ENCODE measurements at places on chromosomes 2 and 18.

GRCh38 chr18:79071037-79071436 is 1.8 kb downstream of the ATP9B start:
- no peak for DNase-seq

- no peak for DNase-seq
Observed at GRCh38 chr2:10493634-10494281, 45.6 kb upstream of the ODC1 start.

DNA sequence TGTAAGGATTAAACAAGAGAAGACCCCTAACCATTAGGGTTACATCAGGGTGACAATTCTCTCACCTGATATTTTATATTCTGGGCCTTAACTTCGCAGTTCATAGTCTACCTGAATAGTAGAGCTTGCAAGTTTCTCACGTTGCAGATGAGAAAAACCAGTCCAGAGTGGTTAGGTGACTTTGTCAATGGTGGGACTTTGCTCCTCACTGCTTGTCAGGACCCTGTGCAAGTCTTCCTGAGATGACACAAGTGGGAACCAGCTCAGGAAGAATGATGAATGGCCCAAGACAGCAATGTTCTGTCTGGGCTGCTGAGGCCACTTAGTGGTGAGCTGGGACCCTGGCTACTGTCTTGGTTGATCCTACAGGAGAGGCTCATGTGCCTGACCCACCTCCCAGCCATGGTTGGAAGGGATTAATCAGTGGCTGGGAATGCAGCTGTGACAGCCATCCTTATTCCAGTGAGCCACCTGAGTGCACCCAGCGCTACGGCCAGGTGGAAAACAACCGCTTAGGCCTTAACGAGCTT is 16.9 kb downstream of the LGALSL start:
- DNase-seq, result peak; percentile 47

- no peak for DNase-seq
Observed at GRCh38 chr2:11373096-11373495, 28.7 kb upstream of the ROCK2 start.

DNA sequence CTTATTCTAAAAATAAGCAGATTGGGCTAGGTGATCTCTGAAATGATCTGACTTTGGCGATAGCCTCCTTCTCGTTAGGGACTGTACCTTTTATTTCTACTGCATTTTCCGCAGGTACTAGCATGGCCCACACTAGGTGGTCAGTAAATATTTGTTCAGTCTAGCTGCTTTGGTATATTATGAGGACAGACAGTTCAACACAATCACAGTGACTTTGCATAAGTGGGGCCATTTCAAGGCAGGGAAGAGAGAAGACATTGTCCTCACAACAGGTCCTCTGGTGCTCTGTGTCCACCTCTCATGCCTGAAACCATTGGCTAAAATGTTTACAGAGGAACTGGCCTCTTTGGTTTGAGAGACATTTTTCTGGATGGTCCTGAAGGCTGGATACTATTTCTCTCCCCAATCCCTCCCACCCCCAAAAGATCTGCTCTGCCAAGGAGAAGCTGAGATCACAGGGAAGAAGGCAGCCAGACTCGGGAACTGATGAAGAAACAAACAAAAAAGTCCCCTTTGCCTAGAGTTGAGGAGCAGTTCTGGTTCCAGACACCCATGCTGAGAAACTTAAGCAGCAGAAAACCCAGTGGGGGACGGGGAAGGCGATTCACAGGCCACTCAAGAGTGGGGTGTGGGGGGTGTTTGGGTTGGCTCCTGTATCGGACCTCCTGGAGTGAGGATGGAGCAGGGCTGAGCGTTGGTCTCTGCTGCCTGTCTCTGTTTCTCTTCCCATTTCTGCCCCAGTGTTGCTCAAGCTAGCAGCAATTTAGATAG is 2.9 kb upstream of the TNP1 start:
- DNase-seq, result no peak

DNA sequence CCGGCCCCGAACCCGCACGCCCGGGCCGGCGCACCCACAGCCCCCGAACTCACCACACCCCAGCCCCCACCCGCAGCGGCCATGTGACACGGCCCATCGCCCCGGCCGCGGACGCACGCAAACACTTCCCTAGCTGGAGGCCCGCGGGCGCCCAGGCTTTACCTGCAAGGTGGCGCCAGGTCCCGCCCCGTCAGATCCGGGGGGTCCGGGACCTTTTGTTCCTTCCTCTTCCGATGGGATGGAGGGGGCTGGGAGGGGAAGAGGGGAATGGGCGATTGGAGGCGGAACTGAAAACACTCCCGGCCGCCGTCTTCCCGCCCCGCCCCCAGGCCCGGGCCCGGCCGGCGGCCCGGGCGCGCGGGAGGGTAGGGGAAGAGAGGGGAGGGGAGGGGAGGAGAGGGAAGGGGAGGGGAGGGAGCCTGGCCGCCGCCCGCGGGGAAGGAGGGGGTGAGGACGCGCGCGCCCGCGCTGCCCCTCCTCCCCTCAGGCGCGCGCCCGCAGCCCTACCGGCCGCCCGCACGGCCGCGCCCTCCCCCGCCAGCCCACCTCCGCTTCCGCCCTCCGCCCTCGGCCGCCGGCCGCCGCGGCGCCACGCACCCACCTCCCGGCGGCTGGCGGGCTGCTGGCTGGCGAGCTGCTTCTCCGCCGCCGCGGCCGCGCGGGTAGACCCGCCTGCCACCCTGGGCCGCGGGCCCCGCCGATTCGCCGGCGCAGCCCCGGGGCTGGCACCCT is at the start of gene SMAD2:
TSS of gene SMAD2 (minus strand) at position 461 of the 732 bp plus-strand sequence. CDS start 33,903 bp downstream, outside the sequence.
- peak; percentile 93 for DNase-seq

DNA sequence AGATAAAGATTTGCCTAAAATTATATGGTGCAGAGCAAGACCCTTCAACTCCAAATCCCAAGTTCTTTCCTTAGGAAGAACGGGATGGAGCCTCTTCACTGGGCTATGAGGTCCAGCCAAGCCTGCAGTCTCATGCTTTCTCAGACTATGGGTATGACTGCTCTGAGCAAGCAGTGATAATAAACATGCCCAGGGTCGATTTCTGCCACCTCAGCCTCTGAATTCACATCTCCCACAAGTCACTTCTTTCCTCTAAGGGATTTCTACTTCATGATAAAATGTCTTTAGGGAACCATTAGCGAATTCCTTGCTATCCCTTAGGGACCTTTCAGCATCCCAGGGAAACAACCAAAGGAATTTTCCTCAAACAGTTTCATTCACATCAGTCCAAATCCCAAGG is 94.8 kb downstream of the GFPT1 start:
- DNase-seq, result no peak

DNA sequence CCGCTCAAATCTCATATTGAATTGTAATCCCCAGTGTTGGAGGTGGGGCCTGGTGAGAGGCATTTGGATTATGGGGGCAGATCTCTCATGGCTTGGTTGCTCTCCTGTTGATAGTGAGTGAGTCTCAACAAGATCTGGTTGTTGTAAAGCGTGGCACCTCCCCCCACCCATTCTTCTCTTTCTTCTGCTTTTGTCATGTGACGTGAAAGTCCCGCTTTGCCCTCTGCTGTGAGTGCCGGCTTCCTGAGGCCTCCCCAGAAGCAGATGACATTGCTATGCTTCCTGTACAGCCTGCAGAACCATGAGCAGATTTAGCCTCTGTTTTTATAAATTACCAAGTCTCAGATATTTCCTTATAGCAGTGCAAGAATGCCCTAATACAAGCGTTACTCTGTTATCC is 673.8 kb downstream of the ADCYAP1 start:
- no peak for DNase-seq

DNA sequence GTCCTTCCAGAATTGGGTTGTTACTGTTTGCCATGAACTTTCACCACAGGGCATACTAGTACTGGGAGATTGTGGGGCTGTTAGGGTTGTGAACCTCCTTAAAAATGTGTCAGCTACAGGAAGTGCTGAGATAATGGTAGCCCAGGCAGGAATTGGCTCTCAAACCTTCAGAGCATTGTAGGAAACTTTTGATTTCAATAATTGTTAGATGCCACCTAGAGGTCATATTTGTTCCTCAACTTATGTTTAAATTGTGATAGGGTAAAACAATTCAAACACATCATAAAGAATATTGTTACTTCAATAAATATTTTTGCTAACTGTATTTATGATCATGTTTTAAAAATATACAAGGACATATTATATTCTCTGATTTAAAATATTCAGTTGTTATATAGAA is 594.6 kb downstream of the ADCYAP1 start:
- DNase-seq, result no peak

DNA sequence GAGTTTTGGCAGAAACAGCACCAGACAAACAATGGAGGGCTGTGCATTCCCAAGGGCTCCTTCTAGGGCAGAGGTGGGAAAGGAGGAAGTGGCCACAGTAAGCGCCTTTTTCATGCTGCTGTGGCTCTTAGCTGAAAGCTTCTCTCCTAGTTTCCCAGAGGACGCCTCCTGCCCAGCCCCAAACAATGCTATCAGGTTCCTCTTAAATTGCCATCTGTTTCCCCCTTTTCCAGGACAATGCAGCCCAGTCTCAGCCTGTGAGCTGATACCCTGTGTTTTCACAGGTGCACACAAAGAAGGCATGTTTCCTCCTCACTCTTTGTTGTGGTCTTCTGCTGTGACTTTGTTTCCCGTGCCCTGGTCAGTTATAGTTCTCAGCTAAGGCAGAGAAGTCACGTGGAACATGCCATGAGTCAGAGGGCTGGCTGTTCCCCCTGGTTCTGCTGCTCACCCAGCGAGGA is 5.4 kb upstream of the FAM124B start:
- peak; percentile 8 for DNase-seq

GRCh38 chr18:12011199-12011956 is 30.1 kb downstream of the IMPA2 start:
- DNase-seq, result no peak

- DNase-seq, result no peak
Observed at GRCh38 chr2:85257359-85257969, 70.3 kb downstream of the TGOLN2 start.

- no peak for DNase-seq
Observed at GRCh38 chr2:172462849-172463381, 35.5 kb downstream of the ITGA6 start.

GRCh38 chr2:98348066-98348561 is 1.9 kb downstream of the CNGA3 start:
- peak; percentile 68 for DNase-seq

DNA sequence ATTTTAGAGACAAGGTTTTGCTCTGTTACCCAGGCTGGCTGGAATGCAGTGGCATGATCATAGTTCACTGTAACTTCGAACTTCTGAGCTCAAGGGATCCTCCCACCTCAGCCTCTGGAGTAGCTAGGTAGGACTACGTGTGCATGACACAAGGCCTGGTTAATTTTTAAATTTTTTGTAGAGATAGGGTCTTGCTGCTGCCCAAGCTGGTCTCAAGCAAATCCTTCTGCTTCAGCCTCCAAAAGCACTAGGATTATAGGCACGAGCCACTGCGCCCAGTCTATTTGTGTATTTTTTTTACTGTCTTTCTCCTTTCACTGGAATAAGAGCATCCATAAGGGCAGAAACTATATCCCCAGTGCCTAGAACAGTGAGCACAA is 89.3 kb downstream of the PLEKHM3 start:
- no peak for DNase-seq

- no peak for DNase-seq
Observed at GRCh38 chr2:152649997-152650396, 67.3 kb downstream of the PRPF40A start.

- no peak for DNase-seq
Observed at GRCh38 chr18:39838831-39839230, 2116.2 kb upstream of the PIK3C3 start.

GRCh38 chr18:22432657-22433137 is 15.0 kb upstream of the CTAGE1 start:
- DNase-seq, result no peak

GRCh38 chr2:40287195-40287594 is 164.7 kb downstream of the SLC8A1 start:
- DNase-seq, result no peak

- peak; percentile 89 for DNase-seq
Observed at GRCh38 chr18:37253394-37254235, 312.0 kb downstream of the CELF4 start.

DNA sequence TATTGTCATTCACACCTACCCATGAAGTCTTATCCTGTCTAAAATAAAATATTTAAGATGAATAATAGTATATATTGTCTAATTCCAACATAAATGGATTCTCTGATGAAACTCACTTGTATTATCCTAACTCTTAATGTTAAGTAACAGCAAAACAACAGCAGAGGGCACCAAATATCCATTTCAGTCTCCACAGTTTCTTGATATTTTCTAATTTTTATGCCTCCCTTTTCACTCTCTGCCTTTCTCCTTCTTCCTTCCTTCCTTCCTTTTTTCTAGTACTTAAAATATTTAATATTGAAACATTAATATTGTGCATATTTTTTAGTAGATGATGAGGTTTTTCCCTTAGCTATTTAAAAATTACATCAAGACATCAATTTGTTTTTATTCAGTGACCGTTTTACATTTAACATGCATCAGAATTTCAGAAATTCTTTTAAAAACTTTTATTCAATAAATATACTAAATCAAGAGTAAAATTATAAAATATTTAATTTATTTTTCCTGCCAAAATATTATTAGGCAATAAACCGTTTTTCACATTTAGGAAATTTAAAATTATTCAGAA is 97.6 kb downstream of the WDR7 start:
- peak; percentile 59 for DNase-seq

GRCh38 chr18:43422518-43422917 is 145.2 kb upstream of the SYT4 start:
- DNase-seq, result peak; percentile 56

DNA sequence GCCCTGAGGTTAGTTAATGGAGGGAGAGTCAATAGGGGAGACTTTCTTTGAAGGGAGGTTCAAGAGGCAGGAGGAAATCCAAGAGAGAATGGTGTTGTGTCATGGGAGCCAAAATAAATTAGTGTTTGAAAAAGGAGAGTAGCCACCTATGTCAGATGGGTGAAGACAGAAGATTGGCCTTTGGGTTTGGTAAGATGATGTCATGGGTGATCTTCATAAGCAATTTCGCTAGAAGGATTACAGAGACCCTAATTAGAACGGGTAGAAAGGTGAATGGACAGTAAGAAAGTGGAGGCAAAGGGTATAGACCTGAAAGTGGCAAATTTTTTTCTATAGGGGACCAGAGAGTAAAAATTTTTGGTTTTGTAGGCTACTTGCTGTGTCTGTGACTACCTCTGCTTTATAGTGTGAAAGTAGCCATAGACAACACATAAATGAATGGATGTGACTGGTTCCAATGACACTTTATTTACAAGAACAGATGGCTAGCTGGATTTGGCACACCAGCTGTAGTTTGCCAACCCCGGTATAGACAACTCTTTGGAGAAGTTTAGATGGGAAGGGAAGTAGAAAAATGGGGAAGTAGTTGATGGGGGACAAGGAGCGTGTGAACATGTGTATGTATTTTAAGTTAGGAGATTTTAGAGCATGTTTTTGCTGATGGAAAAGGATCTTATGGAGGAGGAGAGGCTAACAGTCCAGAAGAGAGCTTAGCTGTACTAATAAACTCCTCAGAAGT is 9.3 kb downstream of the STAMBP start:
- DNase-seq, result no peak

DNA sequence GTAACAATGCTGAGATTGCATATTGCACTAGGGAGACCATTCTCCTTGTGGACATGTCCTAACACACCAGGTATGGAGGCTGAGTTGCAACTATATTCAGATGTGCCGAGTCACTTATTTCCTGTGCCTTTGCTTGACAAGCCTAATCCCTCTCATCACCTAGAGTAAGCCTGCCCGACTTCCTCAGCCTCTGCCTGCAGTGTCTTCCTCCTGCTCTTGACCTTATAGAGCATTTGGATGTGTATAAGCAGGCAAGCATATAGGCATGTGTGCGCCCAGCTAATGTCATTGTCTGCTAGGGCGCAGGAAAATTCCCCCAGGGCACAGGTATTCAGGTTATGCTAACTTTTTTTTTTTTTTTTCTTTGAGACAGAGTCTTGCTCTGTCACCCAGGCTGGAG is 316.9 kb downstream of the CDH2 start:
- DNase-seq, result no peak

GRCh38 chr2:119049968-119050704 is 108.1 kb downstream of the MARCO start:
- DNase-seq, result peak; percentile 12

- DNase-seq, result no peak
Observed at GRCh38 chr2:101270700-101271259, 18.1 kb downstream of the CNOT11 start.

Data from neural progenitor cell (in vitro differentiated cells).